Stimulated activated CD4-positive, alpha-beta T cell treated with anti-CD3 and anti-CD28 coated beads, Interleukin-1b, Interleukin-23, amount 100 ng/mL, for 1 hour (primary cell): ENCODE measurements at places on chromosomes 5 and 9.

DNA sequence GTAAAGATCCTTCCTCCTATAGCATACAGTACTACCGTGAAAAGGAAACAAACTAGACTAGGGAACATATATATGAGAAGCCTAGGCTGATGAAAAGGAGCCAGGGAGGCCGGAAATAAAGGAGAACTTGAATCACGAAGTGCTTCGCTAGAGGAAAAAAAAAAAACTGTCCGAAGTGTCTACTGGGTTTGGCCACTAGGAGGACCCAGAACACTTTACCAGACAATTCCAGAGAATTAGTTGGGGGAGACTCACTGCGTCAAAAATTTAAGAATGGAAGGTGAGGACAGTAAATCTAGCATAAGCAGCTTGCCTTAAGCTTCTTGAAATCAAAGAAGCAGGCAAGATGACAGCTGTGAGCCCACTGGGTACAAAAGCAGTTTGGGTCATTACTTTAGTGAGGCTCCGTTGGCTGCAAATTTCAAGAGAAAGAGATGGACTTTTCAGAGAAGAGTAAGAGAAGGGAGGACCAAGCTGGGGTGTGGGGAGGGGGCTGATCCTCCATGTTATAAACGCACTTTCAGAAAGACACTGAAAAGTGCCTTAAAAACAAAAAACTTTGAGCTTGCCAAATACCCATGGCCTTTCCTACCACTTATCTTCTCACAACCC is 47.4 kb downstream of the P4HA2 start:
- DNase-seq, result no peak

GRCh38 chr9:77731930-77732329 is 83.8 kb upstream of the GNA14 start:
- no peak for DNase-seq

GRCh38 chr9:29311221-29311620 is 1737.9 kb upstream of the C9orf72 start:
- DNase-seq, result no peak

DNA sequence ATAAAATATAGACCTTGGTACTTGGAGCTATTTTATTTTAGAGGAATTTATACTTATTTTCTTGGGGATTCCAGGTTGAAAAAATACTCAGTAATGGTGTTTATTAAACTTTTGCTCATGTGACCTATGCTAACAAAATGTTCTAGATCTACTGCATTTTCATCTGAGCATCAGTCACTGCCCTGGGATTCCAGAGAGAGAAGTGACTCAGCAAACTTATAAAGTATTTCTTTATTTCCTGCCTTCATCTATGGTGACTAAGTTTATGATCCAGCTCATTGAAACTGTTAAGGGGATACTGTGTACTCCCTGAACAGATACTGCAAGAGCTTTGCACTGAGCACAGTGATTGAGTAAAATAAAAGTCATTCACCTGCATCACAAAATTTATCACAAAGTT is 298.5 kb upstream of the CDH18 start:
- DNase-seq, result no peak

DNA sequence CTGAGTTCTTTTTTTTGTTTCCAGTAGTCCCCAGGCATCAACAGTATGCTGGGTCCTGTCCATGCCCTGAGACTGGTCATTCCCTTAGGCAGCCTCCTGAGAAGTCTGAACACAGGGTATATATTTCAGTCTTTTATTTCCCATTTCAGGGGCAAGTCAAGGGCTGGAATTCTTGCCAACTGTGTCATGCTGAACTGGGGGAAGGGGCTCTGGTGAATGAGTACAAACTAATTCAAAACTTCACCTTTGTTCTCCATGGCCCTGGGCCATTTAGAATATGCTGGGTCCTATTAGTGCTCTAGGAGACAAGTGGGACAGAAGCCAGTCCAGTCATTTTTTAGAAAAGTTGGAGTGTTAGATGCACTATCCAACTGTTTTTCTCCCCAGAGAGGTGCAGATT is 170.3 kb downstream of the TMC1 start:
- no peak for DNase-seq
